ENCODE measurements at places on chromosomes 7 and 10.

GRCh38 chr10:124557648-124558338, 96.2 kb downstream of the LHPP start:
- DNase-seq, result no peak

GRCh38 chr7:132500727-132501440, 75.4 kb downstream of the PLXNA4 start:
- no peak for DNase-seq

DNA sequence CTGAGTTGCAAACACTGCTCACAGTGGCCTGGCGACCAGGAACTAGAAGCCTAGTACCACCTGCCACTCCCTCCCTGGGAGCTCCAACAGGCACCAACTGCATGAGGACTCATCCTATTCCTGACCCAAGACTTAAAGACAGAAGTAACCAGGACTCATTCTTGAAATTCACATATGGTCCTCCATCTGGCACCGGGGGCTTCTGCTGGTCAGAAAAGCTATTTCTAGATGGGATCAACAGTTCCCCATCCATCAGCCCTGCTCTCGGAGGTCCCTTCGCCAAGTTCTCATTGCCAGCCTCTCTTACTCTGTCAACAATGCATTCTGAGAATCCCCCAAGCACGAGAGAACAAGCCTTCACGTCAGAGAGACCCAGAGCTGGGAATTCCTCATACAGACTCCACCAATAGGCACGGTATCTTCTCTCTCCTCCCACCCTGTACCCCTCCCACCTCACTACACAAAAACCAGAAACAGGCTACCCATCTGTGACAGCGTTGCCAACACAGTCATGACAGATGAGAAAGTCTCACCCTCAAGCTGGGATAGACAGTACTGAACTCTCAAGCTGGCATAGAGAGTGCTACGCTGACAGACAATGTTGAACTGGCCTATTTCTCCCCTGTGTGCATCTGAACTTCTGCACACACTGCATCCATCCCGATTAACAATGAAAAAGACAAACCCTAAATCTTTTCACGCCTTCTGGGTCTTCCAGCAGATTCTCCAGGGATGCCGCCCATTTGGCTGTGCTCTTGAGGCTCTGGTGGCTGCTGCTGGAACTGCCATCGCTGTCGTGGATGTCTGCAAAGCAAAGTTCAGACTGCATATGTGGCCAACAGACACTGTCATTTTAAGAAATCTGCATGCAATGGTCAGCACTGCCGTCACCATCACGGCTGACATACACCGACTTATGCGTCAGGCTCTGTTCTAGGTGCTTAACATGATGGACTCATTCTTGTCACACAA, 15.6 kb downstream of the RGS10 start:
- DNase-seq, result no peak

DNA sequence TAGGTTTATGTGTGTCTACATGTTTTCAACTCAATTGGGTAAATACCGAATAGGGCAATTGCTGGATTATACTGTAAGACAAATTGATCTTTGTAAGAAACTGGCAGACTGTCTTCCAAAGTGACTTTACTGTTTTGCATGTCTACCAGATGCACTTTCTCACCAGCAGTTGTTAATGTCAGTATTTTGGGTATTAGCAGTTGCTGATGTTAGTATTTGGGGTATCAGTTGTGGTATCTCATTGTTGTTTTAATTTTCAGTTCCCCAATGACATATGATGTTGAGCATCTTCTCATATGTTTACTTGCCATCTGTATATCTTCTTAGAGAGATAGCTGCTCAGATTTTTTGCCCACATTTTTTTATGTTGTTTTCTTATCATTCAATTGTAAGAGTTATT, 10.6 kb downstream of the PDE6C start:
- DNase-seq, result no peak

DNA sequence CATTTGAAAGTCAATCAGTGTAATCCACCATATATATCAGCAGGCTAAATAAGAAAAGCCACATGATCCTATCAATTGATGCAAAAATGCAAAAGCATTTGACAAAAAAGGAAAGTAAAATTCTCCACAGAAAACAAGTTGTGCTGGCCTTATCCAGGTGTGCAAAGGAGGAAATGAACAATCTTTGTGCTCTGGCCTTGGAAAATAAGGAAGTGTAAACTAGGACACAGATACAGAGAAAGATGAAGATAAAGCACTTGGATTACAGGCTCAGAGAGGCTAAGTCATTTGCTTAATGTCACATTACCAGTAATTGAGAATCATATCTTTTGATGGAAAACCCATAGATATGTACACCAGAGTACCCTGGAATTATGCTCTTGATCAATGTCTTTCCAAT, 54.5 kb downstream of the CXCL12 start:
- DNase-seq, result no peak

- DNase-seq, result peak; percentile 27
These were observed 110.7 kb downstream of the RNF32 start for GRCh38 chr7:156751319-156751718.

DNA sequence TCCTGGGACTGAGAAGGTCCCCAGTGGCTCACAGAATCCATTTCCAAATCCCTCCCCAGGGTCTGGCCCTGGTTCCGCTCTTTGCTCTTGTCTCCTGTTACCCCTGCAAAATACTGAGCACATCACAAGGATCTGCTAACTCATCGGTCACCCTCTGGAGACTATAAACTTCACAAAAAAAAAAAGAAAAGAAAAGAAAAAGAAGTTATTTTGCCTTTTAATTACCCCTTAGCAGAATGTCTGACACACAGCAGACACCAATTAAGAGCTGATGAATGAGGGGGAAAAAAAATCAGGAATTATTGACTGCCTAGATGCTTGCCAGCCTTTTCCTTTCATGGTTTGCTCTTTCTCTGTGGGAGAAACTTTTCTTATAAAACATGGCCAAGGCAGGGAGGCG, 578.7 kb downstream of the GRID1 start:
- no peak for DNase-seq
